Astrocyte (in vitro differentiated cells and primary cell): ENCODE measurements at places on chromosomes 1 and 21. TPM values are rescaled to one million over a fixed set of nuclear protein-coding genes. Genes with fewer than 3 reads are reported as not detected.

- peak; percentile 63 for DNase-seq
Observed at GRCh38 chr1:74205266-74205665, 7.2 kb downstream of the FPGT start.

GRCh38 chr1:178190881-178191280 is 97.0 kb downstream of the RASAL2 start:
- no peak for DNase-seq

The DSTYK gene
- total RNA-seq = 15.2 and 15.4 TPM in 2 replicates

The PTGS2 gene
- total RNA-seq = 2.5 and 4.7 TPM in 2 replicates

The RGSL1 gene
- not detected in 2 replicates for total RNA-seq
